ENCODE measurements at places on chromosomes 16 and 17.

- DNase-seq, result no peak
Observed at GRCh38 chr16:11721781-11722467, 20.7 kb downstream of the TXNDC11 start.

- no peak for DNase-seq
Observed at GRCh38 chr16:84271866-84272265, 22.8 kb upstream of the WFDC1 start.

DNA sequence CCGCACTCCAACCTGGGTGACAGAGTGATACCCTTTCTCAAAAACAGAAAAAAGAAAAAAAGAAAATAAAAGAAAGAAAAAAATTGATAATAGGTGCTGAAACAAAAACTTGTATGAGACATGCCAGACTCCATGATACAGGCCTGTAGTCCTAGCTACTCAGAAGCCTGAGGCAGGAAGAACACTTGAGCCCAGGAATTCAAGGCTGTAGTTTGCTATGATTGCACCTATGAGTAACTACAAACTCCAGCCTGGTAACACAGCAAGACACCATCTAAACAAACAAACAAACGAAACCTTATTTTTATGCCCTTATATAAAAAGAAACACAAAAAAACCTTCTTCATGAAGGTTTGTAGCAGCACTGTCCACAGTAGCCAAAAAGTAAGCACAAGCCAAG, 5.0 kb upstream of the CMTM4 start:
- DNase-seq, result no peak

- DNase-seq, result no peak
Observed at GRCh38 chr17:30310562-30310961, 18.8 kb upstream of the BLMH start.

DNA sequence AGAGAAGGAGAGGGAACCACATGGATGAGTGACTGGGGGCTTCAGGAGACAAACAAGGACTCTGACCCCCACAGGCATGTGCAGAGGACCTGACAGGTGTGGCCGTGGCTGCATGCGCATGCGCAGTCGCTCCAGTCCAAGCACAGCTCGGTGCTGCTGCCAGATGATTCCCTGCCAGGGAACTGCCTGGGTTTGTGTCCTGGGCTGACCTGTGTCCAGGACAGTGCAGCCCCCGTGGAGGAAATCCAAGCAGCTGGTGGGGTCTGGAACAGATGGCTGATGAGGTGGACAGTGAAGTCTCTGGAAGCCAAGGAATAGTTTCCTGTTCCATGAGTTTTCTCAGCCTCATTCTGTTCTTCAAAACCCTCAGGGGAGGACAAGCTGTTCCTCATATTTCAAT, 27.3 kb downstream of the LASP1 start:
- DNase-seq, result no peak

DNA sequence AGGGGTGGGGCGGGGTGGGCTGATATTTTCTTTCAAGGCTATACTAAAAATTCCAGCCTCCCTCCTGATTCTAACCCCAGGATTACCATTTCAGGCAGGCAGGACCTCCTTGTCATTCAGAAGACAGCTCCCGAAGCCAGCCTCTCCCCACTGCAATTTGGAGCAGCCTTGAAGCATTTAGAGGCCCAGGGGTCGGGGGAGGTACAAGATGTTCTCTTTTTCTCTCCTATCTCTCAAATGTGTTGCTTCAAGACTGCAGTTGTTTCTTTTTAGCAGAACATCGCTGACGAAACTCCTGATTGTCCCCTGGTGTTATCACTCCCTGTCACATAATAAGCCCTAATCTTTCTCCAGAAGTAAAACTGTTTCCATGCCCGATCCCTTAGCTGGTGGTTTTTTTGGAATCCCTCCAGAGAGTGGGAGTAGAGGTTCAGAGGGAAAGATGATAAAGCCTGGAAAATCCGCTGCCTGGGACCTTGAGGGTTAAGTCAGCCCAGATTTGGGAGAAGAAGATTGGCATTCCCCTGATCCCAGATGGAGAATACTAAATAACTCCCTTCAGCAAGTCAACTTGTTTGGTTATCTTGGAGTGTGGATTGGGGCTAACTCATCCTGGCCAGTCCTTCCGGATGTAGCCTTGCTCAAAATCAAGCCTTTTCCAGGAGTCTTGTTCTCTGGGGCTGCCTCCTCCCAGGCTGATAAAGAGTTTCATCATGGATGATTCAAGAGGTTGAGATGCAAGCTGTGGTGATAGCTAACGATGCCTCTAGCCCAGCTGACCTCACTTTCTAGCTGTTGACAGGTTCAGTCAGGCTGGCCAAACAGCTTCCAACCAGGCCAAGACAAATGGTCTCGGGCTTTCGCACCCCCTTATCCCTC, 71.3 kb downstream of the SOX9 start:
- DNase-seq, result no peak

- DNase-seq, result no peak
Observed at GRCh38 chr17:41734949-41735313, 488 bp upstream of the HAP1 start.

GRCh38 chr17:44279346-44279665, 11.4 kb upstream of the SLC4A1 start:
- DNase-seq, result no peak

DNA sequence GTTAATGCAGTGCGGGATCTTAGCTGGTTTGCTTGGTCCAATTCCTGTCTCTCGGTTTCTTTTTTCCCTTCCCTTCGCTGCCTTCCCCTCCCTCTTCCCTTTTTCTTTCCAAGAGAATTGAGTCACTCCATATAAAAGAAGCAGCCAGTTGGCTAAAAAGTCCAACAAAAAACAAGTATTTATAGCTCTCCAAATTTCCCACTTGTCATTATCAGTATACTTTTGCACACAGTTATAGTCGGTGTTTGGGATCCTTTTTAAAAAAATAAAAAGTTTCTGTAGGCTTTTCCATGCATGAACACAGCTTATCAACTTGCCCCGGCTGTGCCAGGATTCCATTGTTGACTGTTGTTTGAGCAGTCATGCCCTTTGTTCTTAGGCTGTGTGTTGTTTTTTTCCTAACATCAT, 24.9 kb downstream of the HMOX2 start:
- no peak for DNase-seq

GRCh38 chr16:90046122-90046970, 27.1 kb upstream of the DBNDD1 start:
- DNase-seq, result no peak

DNA sequence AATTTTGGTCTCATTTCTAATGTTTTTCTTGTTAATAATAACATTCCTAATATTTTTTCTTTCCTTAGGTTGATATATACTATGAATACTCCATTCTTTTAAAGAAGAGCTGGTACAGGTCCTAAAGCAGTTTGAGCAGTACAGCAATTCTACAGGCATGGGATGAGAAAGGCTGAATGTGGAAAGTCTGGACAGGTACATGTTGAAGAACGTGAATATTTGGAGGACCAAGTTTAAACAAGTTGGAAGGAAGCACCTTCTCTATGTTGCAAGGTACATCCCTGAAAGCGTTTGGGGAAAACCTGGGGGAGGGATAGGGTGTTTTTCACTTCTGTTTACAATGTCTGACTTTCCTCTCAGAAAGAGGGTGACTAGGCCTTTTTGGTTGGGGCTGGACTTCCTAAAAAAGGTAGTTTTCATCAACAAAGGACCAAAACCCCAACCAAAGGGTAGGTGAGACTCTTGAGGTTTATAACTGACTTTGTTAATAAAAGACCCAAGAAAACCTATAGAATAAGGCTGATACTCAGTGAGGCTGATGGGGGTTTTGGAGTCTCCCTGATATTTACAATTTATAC, 95.9 kb upstream of the AXIN2 start:
- DNase-seq, result no peak

Measured in suppressor macrophage (primary cell).